ENCODE measurements at places on chromosomes 1 and 21.

- no peak for DNase-seq
Measured at GRCh38 chr1:33332357-33332789, 11.5 kb upstream of the A3GALT2 start.

- no peak for DNase-seq
Measured at GRCh38 chr1:38131024-38131585, 84.5 kb upstream of the POU3F1 start.

- DNase-seq = no peak
Measured at GRCh38 chr1:224897529-224898327, 31.7 kb upstream of the DNAH14 start.

- DNase-seq = no peak
Measured at GRCh38 chr1:225435957-225436392, 8.1 kb upstream of the LBR start.

- DNase-seq = no peak
Measured at GRCh38 chr1:66476774-66477173, 57.2 kb upstream of the SGIP1 start.

DNA sequence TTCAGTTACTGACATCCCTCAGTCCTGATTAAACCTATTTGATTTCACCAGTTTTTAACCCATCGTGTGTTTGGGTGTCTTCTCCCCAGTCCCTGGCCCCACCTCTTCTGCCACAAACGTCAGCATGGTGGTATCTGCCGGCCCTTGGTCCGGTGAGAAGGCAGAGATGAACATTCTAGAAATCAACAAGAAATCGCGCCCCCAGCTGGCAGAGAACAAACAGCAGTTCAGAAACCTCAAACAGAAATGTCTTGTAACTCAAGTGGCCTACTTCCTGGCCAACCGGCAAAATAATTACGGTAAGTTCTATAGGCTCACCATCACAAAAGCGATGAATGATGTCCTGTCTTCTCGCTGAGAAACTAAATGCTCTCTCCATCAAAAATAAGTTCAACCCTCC, 28.7 kb downstream of the NBPF3 start:
- DNase-seq = no peak

DNA sequence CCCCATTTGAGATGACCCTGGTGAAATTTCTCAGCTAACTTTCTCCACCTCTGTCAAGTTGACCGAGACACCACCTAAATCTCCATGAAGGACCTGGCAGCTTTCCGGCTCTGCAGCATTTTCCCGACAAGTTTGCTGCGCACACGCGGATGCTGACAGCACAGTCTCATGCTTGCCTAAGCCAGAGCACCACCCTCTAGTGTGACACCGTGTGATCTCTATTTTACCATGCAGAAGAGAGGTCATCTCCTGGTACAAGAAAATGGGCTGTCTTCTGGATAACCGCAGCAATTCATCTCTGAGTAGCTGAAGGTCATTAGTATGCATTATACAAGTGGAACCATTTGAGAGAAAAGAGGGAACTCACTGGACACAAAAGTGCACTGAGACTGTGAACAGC, 38.9 kb upstream of the H6PD start:
- DNase-seq = no peak

DNA sequence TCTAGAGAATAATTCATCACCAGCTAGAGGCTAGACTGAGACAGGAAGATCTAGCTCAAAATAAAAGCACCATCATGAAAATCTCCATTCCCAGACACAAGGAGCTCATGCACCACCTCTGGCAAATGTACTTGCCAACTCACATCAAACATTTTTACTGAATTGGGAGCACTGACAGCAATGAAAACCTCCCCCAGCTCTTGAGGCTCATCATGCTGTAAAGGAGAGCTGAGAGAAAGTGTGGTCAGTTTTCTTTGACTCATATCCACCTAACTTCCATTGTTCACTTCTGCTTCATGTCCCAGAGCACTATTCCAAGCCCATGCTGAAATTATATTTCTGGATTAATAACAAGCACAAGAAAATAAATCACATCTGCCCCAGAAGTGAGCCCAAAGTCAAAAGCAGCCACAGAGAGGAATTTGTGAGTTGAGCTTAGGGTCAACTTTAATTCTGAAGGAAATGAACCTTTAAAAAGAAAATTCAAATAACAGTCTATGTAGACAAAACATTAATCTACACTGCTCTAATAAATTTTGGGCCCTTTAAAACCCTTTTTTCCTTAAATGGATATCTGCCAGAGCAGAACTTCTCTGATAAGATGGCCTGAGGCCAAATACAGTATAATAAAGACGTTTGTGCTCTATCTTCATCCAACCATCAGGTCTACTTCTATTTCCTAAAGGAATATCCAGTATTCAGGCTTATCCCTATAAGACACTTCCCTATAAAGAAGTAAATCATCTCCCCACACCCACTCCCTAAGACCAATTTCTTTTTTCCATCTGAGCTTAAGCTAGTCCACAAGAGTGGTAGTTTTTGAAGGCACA, 85.9 kb upstream of the ADAM30 start:
- DNase-seq = no peak

DNA sequence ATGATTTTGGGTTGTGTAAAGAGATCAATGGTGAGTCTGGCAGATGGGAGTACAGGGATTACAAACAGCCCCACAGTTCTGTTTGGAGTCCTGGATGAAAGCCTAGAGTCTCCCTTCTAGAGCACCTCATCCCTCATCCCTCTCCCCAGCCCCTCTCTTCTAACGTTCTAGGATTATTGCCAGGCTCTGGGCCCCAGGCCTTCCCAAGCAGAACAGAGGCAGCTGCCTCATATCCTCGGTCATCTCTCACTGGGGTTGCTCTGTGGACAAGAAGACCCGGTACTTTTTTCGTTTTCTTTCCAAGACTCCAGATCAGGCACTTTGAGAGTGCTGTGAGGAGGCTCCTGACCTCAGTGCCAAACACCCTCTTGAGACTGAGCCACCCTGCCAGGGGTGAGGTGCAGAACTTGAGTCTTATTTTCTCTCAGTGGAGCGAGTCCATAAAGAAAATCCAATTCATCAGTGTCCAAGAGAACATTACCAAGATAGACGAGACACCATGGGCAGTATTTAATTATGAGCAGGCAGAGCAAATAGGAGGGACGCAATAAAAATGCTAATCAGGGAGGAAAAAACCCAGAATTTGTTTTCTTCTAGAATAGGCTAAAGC, 17.1 kb upstream of the KCND3 start:
- DNase-seq = no peak

GRCh38 chr1:202107801-202108731, 14.7 kb upstream of the GPR37L1 start:
- no peak for DNase-seq

- no peak for DNase-seq
Measured at GRCh38 chr1:81032973-81033425, 767.7 kb upstream of the ADGRL2 start.

DNA sequence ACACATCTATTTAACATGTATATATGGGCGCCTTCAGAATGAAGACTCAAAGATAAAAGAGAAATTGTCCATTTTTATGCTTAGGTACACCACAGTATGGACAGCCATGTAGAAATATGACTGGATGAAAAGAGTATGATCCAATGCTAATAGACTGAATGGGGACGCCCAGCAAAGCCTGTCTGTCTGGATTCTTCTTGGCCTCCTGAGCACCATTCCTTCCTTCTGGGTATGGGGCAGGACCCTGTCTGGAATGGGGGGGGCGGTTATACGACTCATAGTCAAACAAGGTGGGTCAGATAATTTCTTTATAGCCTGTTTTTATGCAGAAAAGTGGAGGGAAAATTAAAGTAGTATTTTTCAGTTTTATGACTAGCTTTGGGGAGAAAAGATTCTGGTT, 81.2 kb upstream of the ABCD3 start:
- no peak for DNase-seq

DNA sequence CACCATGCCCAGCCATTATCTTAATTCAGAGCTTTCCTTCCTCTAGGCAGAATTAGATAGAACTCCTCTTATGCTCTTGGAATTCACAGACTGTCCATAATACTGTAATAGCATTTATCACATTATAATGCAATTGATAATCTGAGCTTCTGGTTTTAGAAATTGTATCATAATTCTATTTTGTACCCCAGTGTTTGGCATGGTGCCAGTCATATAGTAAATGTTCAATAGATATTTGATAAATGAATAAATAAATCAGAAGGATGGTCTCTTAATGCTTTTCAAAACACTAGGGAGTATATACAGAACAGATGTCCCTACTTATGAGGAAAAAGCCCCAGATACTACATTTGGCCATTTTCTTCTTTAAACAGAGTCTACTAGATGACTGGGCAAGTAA, 119.3 kb upstream of the BMP8A start:
- DNase-seq = no peak

DNA sequence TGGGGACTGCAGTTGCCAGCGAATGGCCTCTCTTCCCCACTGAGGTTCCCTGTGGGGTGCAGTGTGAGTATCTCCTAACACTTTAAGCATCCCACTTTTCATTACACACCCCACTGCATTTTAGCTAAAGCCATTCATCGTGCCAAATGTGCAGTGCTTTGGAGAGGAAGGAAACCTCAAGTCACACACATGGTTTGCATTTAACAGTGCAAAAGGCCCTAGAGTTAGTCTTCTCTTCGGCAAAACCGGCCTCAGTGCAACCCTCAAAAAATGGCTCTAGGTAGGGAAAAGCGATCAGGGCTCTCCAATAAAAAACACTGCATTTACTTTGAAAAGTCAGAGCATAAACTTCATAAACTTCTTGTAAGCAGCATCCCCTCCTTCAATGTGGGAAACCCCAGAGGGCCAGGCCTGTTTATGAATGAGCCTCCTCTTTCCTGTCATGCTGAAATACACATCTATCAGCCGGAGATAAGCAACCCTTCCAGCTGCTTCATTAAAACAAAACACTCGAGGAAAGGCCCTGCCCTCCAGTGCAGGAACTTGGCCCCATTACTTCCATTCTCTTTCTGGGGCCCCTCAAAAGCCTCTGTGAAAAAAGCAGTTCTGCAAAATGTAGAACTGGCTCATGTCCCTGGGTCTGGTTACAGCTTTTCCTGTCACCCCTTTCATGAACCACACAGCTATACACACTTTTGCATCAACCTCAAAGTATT, 184.0 kb downstream of the CDC7 start:
- no peak for DNase-seq

DNA sequence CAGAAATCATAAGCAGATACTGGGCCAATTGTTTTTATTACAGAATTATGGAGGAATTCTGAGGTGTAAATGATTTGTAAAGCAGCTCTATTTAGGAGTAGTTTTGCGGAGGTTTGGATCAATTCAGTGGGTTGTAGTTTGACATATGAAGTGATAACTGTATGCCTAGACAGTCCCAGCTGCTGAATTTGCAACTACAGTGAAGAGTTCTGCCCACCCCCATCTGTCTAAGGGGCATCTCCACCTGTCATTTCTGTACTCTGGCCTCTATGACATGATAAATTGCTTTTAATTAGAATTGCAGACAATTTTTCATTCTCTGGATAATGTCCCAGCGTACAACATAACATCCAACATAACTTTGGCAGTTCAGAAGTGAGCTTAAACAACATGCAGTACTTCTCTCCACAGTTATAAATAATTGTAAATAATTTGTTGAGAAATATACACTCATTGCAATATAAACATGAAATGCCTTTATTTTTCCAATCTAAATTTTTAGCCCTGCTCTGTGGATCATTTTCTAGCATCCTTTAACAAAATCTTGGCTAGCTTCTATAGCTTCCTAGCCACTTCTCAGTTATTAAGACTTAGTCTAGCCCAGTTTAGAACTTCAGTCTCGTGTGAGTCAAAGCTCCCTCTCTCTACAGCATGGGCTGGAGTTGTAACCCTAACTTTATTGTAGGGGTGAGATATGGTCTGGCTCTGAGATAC, 52.3 kb downstream of the PDE4B start:
- DNase-seq = no peak

DNA sequence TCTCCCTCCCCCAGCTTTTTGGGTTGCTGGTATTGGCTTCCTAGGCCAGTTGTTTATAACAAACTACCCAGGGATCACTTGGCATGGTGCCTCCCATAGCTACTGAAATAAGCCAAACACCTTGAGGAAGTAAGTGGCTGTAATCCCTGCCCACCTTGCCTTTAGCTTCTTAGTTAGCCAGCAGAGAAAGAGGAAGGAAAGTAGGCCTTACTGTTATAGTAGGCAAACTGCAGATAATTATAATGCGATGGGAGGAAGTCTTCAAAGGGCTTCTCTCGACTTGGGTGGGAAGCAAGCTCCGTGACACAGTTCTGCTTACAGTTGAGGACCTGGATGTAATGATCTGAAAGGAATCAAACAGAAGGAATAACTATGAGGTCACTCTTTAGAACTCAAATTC, 8.2 kb downstream of the P3H1 start:
- no peak for DNase-seq

- no peak for DNase-seq
Measured at GRCh38 chr1:230979952-230980351, 1.1 kb downstream of the ARV1 start.

GRCh38 chr1:176609556-176610408, 146.8 kb downstream of the PAPPA2 start:
- no peak for DNase-seq

DNA sequence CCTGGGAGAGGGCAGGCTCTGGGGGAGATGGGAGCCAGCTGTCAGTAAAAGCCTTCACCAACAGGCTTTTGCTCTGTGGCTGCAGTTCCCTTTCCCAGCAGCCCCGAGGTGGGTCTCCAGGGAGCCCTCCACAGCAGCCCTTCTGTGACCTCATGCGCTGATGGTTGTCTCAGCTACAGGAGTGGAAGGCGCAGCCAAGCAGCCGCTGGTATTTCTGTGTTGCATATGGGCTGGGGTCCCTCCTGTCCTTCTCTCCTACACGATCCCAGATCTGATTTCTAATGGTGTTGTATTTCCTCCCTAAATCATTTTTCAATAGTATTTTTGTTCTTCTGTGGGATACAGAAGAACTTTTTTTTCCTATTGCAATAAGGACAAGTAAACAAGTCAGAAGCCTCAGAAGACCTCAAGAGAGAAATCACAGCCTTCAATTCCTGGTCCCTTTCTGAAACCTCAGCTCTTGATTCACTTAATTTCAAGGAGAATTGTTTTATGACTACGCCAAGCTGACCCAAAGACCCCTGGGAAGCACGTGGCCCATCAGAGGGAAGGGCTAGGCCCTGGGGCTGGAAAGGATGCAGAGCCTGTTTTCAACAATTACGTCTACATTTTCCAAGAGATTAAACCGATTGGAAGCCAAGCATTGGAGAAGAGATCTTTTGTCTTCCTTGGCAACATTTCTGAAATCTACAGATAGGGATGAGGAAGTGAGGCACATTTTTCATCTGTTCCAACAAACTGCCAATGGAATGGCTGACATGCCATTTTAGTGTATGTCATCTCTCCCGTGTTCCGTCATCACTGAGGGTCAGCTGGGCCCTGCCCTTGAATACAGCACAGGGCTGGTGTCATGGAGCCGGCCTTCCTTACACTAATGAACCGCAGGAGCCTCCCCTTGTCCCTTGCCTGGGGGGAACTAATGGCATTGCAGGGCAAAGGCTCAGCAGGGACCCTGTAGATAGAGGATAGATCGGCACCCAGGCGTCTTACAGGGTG, 42.0 kb upstream of the SCCPDH start:
- DNase-seq = no peak

DNA sequence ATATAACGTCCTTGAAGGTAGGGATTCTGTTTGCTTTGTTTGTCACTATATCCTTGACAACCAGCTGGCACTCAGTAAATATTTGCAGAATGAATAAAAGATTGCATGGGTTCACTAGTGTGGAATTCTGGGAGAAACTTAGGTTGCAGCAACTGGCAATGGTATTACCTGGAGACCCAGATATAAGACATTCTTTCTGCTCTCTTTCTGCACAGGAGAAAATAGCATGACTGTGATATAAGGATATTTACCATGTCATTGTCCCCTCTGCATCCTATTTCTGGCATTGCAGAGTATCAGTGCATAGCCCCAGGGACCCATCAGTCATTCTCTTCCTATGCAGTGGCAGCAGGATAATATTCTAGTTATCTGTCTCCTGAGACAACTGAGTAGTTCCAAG, 308.9 kb upstream of the LRRC7 start:
- no peak for DNase-seq

GRCh38 chr1:67307251-67308060, at the start of gene IL12RB2:
Gene IL12RB2 (plus strand): TSS chr1:67307873. CDS start chr1:67320369, 12,496 bp downstream.
- DNase-seq = no peak

Data from activated CD4-positive, CD25-positive, alpha-beta regulatory T cell treated with anti-CD3 and anti-CD28 coated beads, Interleukin-2, amount 50 U/mL, for 16 hours (primary cell).